Activated CD8-positive, alpha-beta T cell treated with anti-CD3 and anti-CD28 coated beads for 36 hours (primary cell): ENCODE measurements at places on chromosomes 6 and 20.

GRCh38 chr6:163226181-163226835 lies 188.2 kb upstream of the QKI start:
- DNase-seq, result no peak

DNA sequence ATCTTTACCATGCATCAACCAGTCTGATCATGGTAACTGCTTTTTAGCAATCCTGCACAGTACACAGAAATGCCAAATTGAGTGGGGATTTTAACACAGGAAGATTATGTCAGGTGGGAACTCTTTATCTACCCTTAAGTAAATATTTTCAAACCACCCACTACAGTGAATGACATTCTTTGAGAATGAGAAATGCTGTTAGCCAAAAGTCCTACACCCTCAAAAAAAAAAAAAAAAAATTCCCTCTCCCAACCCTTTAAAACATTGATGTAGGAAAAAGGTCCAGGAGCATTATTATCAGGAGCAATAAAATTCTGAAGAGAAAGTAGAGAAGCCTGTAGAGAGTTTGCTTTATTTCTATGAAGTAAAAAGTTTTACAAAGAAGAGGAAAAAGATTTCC lies 307.2 kb upstream of the THEMIS start:
- no peak for DNase-seq

- no peak for DNase-seq
Observed at GRCh38 chr6:25801436-25801835, 30.4 kb downstream of the SLC17A1 start.

DNA sequence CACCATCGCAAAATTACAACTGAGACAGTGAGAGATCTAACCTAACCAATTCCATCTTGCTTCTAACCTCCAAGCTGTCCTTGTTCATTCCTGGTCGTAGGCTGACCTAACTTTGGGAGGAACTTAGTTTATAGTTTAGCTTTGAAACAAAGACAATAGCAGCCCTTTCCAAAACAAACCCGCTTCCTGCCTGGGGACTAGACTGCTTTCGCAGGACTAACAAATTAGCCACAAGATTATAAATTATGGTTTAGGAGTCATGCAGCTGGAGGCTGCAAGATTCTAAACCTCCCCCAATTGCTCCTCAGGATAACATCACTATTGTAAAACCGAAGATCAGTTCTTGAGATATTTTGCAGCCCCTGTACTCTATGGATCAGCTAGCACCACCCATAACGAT lies 63.2 kb downstream of the TRIM27 start:
- no peak for DNase-seq

- no peak for DNase-seq
Observed at GRCh38 chr6:143117108-143117507, 56.4 kb downstream of the AIG1 start.

- peak; percentile 51 for DNase-seq
Observed at GRCh38 chr6:169188475-169188874, 65.2 kb downstream of the THBS2 start.

DNA sequence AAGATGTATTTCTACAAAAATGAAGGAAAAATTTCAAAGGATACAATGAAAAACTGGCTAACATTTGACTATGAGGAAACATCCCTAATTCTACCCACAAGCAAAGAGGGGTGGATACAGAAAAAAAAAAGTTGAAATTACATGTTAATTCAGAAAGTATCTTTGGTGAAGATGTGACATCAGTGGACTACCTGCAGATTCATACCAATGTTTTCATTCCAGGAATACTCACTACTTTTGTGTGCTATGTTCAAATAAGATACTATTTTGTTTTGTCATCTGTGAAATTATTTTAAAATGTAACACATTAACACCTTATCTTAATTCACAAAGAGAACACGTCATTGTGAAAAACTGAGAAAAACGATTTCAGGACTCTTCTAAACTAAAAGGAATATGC lies 159.3 kb upstream of the SHLD1 start:
- DNase-seq, result no peak

DNA sequence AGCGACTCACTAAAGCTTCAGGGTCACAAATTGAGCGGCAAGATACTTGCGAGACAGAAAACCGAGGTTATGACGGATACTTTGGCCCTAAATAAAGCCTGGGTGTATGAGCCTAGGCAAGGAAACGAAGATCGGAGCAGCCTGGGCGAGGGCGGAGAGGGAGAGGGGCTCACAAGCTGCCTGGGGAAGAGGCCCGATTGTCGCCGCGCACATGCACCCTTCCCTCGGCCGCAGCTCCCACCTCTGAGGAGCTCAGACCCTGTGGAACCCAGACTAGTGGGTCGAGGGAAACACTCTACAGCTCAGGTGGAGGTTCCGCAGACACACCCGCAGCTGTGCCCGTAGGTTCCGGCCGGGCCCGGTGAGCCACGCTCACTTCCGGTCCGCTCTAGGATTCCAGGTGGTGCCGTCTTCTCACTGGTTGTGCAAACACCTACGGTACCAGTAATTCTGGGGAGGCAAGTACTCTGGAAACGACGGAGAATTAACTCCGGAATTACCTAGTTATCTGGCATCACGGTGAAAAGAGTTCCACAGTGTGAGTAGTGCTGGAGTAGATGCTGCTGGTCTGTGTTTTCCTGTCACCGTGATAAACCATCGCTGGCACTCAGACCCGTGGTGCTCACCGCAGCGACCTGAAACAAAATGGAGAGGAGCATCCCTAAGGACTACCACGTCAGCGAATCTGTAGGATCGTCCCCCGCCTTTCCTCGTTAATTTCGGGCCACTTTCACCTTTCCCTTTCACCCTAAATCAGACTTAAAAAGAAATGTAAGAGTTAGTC lies 61.5 kb downstream of the GPX5 start:
- DNase-seq, result peak; percentile 70

- no peak for DNase-seq
Observed at GRCh38 chr20:23139524-23139923, 53.4 kb upstream of the CD93 start.
